Stimulated activated CD4-positive, alpha-beta T cell treated with anti-CD3 and anti-CD28 coated beads, Interleukin-1b, Interleukin-23, amount 100 ng/mL, for 48 hours (primary cell): ENCODE measurements at places on chromosomes 16 and 17.
A peak's percentile ranks its signal among the peaks of the same experiment; 100 is the strongest.

GRCh38 chr16:72203401-72203800 lies 31.4 kb upstream of the PMFBP1 start:
- DNase-seq = peak; percentile 47

DNA sequence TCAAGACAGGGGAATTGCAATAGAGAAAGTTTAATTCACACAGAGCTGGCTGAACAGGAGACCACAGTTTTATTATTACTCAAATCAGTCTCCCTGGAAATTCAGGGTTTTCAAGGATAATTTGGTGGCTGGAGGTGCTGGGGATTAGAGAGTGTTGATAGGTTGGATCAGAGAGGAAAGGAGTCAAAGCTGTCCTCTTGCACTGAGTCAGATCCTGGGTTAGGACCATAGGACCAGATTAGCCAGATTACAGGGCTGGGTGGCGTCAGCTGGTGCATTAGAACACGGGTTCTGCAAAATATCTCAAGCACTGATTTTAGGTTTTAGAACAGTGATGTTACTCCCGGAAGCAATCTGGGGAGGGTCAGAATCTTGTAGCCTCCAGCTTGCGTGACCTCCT lies 1.8 kb upstream of the NSMCE1 start:
- DNase-seq = no peak

DNA sequence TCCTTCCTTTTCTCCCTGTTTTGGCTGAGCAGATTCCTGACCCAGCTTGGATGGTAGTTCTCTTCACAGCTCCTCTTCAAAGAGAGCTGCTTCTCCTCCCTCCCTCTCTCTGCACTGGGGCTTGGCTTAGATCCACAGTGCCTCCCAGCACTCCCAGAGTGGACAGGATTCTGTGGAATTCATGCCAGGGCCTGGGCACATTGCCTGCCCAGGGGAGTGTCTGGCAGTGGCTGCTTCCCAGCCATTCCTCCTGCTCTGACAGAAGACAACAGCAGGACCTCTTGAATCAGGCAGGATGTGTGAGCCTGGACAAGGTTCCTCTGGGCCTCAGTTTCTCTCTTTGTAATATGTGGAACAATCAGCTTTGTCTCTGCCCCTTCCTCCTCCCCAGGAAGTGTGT lies 4.5 kb upstream of the MMP28 start:
- no peak for DNase-seq

- DNase-seq = no peak
Observed at GRCh38 chr16:69888005-69888590, 63.0 kb upstream of the CLEC18A start.

DNA sequence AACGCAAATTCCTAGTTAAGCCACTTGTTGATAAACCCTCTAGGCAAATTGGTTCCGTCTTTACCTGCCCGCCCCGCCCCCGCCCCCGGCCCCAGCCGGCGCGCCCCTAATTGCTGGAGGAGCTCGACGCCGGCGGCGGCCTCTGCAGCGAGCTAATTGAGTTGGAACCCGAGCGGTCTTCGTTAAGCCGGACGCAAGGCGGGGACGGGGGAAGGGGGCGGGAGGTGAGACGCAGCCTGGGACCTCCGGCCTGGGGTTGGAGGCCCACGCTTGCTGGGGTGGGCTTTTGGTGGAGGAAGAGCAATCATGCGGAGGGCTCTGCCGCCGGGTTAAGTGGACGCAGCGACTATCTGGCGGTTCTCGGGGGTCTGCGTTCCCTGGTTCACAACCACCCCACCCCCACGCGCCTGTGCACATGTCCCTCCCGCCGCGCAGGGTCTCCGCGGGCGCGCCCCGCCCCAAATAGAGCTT lies 12.7 kb upstream of the FOXF1 start:
- DNase-seq = no peak

DNA sequence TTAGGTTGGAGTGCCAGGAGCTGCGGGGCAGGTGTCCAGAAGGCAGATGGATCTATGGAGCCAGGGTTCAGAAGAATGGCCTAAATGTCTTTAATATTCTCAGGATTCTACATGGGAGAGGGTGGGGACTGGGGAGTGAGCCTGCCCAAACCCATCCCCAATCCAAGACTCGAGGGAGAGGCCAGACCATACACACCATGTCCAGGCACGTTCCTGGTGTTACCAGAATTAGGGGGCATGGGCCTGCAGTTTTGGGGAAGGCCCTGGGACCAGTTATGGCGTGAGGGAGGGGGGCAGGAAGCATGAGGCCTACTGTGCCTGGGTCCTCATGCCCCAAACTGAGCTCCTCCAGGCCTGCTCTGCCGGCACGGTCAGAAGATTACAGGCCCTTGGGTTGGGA lies 1.9 kb downstream of the TAX1BP3 start:
- DNase-seq = no peak

- DNase-seq = no peak
Observed at GRCh38 chr17:64075913-64076312, 54.0 kb downstream of the ERN1 start.

DNA sequence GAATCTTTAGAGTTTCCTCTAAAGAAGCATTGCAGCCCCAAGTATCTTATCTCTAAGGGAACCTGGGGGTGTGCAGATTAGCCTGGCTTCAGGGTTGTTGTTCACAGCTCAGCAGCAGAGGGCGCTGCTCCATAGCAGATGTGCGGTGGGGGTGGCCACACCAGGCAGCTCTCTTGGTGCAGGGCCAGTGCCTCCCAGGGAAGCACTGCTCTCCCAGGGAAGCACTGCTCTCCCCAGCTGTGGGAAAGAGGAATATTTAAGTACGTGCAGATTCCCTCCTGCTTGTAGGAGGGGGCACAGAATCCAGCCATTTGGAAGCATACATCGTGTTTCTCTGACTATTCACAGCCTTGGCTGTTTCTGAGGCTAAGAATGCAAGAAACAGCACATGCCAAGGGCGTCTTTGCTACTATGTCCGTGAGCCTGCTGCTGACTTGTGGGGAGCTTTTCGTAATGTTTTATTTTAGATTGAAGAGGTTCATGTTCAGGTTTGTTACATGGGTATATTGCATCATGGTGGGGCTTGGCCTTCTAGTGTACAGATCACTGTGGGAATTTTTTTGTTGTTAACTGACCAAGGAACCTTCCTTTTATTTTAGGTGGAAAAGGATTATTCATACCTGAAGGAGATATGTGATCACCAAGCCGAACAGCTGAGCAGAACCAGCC lies 217.8 kb downstream of the SPECC1 start:
- peak; percentile 80 for DNase-seq

GRCh38 chr17:2797226-2797625 lies 988 bp downstream of the RAP1GAP2 start:
- DNase-seq = no peak

DNA sequence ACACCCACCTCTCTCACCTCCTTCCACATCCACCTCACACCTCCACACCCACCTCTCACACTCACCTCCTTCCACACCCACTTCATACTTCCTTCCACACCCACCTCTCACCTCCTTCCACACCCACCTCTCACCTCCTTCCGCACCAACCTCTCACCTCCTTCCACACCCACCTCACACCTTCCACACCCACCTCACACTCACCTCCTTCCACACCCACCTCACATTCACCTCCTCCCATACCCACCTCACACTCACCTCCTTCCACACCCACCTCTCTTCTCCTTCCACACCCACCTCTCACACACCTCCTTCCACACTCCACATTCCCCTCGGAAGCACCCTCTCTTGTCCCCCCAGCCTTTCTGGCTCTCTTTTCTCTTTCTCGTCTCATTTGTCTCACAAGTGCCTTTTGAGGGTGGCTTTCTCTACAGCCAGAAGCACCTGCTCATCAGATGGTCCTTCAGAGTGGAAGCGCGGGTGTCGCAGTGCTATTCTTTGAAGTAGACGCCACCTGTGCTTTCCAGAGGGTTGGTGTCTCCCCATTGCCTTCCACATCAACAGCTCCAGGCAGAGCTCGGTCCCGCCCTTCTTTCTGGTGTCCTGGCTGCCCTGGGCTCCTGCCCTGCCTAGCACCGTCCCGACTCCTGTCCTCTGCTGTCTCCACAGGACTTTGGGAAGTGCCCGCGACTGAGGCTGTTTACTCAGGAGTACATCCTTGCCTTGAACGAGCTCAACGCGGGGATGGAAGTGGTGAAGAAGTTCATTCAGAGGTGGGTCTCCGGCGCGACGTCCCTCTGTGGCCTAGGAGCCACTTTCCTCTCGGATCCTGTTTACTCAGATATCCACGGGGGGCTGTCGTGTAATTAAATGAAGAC lies 109.4 kb upstream of the PLCG2 start:
- no peak for DNase-seq

- no peak for DNase-seq
Observed at GRCh38 chr16:31187808-31188189, 7.9 kb downstream of the FUS start.

GRCh38 chr17:72282439-72283029 lies 161.7 kb downstream of the SOX9 start:
- DNase-seq = no peak

- no peak for DNase-seq
Observed at GRCh38 chr17:73821665-73822064, 177.4 kb upstream of the SDK2 start.

DNA sequence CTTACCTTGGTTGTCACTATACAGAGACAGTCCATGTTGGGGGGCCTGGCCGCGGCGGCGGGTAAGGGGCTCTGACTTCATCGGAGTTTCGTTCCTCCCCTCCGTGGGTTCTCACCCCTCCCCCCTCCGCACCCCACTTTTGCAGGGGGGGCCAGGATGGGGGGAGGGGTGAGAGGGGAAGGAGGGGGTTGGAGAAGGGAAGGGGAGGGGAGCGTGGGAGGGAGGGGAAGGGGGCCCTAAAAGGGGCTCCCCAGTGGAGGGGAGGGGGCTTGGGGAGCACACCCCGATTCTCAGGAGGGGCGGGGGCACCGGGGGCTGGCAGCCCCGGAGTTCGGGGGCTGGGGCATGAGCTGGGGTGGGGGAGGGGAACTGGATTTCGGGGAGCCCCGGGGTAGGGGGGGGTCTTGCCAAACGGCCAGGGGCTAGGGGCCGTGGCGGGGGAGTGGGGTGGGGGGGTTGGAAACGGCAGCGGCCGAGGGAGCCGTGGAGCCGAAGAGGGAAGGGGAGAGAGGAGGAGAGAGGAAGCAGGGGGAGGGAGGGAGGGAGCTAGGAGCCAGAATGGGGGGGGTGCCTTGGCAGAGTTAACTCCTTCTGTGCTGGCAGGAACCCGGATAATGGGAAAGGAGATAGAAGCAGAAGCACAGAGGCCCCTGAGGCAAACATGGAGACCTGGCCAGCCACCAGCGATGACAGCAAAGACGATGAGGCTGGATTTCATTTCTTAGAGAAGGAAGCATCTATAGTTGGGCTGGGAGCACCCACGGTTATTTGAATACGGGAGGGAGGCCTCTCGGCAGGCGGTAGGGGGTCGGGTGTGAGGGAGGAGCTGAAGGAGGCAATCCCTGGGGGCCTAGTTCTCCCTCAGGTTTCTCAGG lies 2.3 kb downstream of the DLG4 start:
- DNase-seq = peak; percentile 41

- DNase-seq = no peak
Observed at GRCh38 chr17:57637666-57638010, 107.5 kb downstream of the CCDC182 start.

DNA sequence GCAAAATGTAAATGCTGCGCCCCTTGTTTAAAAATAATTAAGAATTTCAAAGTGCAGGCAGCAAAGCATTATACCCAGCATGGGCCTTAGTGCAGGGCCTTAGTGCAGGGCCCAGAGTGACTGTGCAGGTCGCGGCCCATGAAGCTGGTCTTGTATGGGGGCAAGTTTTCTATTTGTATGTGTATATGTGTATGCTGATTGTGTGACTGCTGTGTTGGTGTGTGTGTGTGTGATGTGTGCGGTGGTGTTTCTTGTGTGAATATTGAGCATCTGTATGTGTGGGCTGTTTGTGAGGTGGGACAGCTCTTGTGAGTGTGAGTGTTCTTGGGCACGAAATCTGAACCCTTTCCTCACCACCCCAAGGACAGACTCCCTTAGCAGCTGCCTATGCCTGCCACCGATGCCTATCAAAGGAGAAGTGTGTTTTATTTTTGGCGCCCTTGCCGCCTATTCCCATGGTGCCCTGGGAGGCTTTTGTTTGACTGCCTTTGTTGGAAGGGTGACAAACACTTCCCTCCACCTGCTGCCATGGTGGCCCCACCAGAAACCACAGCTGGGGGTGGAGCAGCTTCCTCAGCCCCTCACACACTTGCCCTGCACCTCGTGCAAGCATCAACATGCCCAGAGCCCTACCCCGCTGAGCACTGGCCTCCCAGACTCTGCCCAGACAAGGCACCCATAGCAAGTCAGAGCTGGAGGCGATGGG lies 18.0 kb downstream of the CCR7 start:
- DNase-seq = peak; percentile 68

- no peak for DNase-seq
Observed at GRCh38 chr16:87033021-87033471, 284.1 kb downstream of the C16orf95 start.

DNA sequence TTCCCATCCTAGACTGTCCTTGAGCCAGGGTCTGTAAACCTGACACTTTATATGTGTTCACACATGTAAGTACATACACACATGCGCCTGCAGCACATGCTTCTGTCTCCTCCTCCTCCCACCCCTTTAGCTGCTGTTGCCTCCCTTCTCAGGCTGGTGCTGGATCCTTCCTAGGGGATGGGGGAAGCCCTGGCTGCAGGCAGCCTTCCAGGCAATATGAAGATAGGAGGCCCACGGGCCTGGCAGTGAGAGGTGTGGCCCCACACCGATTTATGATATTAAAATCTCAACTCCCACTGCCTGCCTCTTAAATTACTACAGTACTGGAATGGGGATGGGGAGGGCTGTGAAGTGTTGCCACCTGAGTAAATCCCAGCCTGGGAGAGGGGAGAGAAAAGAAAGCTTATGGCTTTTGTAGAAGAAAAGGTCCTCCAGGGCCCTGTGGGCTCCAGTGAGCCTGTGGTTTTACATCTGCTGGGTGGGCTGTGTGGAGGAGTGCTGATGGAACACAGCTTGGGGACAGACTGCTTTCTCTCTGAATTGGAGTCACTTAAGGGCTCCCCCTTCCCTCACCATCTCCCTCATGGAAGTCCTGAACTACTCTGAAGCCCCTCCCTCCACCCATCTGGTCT lies 990 bp upstream of the WNK4 start:
- no peak for DNase-seq

DNA sequence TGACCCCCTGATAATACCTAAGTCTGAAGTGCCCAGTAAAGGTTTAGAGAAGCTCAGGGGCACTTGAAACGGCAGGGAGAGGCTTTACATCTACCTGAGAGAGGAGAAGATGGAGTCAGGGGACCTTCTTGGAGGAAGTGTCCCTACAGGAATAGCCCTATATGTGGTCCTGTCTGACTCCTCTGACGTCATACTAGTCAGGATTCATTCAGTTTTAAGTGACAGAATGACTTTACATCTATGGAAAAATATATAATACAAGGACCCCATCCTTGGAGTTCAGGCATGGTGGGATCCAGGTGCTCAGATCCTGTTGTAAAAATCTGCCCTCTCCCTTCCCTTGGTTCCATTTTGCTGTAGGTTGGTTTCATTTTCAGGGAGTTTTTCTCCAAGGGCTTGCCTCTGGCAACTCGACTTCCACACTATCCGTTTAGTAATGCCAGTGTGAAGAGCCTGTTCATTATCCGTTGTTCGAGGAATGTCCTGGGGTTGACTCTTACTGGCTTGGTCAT lies 205.6 kb downstream of the IRF8 start:
- DNase-seq = no peak
